ENCODE measurements at places on chromosomes 12 and 14.

DNA sequence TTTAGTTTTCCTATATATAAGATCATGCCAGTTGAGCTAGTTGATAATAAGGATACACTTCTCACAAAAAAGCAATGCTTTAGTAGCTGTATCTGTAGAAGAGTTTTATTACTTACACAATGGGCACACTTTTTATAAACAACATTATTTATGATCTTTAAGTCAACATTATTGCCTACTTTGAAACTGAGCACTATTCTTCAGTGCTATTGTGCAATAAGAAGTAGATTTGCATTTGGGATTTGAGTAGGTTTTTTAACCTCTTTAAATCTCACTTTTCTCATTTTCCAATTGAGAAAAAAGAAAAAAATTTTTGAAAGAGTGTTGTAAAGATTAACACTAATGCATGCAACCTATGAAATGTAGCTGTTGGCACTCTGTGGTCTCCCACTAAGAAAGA is 1198.3 kb downstream of the GALC start:
- DNase-seq, result no peak

DNA sequence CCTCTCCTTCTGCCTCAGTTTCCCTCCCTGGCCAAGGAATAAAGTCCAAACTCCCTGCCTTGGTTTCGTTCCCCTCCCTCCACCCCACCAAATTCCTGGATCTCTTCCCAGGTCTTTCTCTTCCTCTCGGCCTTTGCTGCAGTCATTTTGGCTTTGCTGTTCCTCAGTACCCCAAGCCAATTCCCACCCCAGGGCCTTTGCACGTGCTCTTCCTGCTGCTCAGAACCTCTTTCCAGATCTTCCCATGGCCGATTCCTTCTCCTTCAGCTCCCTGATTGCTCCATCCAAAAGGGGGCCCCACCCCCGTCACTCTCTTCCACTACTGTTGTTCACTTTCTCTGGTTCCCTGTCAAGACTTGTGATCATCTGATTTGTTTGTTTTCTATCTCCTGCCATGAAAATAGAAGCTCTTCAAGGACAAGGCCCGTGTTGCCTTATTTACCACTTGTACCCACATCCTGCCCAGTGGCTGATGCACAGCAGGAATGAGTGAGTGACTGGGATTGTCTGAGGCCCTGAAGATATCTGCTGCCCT is 3.1 kb downstream of the HNF1A start:
- no peak for DNase-seq

- peak; percentile 52 for DNase-seq
These were observed 66.1 kb downstream of the FUT8 start for GRCh38 chr14:65478596-65478995.

- DNase-seq, result no peak
These were observed 469 bp downstream of the NGB start for GRCh38 chr14:77270361-77271112.

- no peak for DNase-seq
These were observed 129.1 kb downstream of the PLXNC1 start for GRCh38 chr12:94277426-94278000.

DNA sequence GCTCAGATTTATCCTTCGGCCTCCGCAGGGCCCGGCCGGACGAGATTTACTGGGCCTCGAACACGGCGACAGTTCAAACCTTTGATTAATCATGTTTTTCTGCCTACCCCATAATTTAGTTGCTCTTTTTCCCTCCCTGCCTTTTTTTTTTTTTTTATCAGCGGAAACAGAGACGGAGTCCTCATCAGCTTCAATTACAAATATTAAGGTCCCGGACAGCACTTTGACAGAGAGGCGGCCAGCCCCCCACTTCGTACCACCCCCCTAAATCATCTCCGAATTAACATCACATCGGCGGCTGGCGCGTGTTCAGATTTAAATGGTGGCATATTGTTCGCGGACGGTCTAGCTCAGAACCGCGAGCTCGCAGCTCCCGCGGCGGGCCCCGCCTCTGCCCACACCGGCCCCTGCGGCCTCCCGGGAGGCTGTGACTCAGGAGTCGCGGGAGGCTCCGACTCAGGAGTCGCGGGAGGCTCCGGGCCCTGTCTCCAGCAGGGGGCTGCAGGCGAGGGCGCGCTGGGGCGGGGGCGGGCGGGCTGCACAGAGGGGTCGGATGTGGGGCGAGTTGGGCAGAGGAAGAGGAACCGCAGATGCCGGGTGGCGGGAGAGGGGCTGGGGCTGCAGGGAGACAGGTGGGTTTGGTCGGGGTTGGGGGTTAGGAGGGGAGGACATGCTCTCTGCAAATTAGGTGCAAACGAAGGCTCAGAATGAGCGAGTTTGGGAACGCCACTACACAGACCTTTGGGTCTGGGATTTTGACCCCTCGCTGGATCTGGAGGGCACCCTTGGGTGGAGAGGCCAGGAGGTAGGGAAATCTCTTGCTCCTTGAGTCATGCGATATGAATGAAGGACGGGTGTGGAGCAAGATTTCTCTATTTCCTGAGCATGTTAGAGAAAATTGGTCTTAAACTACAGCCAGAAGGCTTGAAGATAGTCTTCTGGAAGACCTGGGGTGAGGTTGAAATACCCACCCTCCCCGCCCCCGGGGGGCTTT is 19.6 kb upstream of the ATP5MC2 start:
- peak; percentile 66 for DNase-seq

DNA sequence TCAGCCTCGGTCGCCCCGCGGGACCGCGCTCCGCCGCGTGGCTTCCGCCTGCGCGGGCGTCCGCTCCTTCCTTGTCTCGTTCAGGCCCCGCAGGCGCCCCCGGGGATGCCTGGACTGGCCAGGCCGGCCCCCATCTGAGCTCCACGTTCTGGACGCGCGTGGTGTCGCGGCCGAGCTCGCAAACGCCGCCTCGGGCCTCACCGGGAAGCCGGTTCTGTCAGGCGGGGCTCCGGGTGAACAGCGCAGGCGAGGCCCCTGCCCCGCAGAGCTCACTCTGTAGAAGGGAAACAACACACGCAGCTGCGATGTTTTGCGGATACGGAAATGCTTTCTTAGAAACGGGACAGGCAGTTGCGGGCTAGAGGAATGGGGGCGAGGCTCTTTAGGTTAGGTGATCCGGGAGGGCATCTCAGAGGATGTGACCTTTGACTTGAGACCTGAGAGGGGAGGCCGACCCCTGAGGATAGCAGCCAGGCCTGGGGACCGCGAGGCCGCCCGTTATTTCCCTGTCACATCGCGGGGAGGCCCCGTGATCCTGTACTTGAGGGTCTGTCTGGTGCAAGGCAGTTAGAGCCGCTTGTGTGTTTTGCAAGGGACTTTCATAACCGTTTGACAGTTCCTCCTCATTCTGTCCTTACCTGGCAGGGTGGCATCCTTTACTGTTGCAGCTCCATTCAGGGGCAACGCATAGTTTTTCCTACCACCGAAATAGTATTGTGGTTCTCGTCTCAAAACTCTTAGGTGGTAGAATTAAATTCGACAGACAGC is 584 bp downstream of the VRK1 start:
- peak; percentile 9 for DNase-seq

DNA sequence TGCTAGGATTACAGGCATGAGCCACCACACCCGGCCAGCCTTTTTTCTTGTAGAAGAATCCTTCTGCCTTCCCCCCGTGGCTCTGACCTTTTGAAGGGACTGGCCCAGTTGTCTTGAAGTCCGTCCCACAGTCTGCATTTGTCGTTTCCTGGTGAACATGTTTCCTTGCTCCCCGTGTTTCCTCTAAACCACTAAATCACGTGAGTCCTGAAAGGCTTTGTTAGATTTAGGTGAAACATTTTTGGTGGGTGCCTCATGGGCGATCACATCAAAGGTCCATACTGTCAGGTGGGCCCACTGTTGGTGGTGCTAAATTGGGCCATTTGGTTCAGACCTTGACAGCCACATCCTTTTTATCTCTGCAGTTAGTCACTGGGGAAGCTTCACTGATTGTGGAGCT is 26.3 kb downstream of the MLXIP start:
- DNase-seq, result no peak

GRCh38 chr14:91817566-91818325 is 49.6 kb downstream of the TC2N start:
- DNase-seq, result no peak

DNA sequence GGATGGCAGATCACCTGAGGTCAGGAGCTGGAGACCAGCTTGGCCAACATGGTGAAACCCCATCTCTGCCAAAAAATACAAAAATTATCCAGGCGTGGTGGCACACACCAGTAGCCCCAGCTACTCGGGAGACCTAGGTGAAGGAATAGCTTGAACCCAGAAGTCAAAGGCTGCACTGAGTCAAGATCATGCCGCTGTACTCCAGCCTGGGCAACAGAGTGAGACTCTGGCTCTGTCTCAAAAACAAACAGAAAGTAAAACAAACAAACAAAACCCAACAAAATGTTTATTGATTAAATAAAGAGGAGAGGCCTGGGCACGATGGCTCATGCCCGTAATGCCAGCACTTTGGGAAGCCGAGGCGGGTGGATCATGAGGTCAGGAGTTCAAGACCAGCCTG is 5.5 kb downstream of the ZCCHC8 start:
- no peak for DNase-seq

GRCh38 chr12:58090685-58091084 is 149.3 kb downstream of the ATP23 start:
- no peak for DNase-seq

GRCh38 chr14:76776428-76777251 is 15.4 kb downstream of the VASH1 start:
- DNase-seq, result no peak

DNA sequence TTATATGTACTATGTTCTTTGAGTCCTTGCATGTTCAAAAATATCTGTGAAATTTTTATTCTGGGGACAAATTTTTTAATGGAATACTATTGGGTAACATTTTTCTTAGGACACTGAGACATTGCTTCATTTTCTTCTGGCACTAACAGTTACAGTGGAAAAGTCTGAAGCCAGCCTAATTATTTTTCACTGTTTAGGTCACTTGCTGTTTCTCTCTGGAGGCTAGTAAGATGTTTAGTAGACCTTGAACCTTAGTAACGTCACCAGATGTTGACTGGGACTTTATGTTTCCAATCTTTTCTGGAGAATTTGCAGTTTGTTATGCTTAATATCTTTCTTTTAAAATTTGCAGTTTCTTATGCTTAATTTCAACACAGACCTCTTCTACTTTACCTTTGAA is 12.3 kb upstream of the EPYC start:
- no peak for DNase-seq

DNA sequence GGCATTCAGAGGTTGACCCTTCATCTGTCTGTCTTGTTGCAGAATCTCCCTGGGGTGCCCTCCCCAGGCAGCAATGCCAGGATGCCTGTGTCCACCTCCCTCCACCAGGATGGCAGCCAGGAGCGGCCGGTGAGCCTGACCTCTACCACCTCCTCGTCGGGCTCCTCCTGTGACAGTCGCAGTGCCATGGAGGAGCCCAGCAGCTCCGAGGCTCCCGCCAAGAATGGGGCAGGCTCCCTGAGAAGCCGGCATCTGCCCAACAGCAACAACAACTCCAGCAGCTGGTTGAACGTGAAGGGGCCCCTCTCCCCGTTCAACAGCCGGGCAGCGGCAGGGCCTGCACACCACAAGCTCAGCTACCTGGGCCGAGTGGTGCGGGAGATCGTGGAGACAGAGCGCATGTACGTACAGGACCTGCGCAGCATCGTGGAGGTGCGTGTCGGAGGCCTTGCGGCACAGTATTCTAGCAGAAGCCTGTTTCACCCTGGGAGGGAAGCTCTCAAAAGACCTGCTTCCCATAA is 23.4 kb downstream of the PLEKHG3 start:
- no peak for DNase-seq

- no peak for DNase-seq
These were observed 56.5 kb upstream of the BCAT1 start for GRCh38 chr12:25005376-25005775.

GRCh38 chr12:128076188-128076587 is 190.8 kb upstream of the TMEM132C start:
- peak; percentile 92 for DNase-seq

GRCh38 chr14:101490771-101491170 is 70.5 kb upstream of the DIO3 start:
- no peak for DNase-seq

DNA sequence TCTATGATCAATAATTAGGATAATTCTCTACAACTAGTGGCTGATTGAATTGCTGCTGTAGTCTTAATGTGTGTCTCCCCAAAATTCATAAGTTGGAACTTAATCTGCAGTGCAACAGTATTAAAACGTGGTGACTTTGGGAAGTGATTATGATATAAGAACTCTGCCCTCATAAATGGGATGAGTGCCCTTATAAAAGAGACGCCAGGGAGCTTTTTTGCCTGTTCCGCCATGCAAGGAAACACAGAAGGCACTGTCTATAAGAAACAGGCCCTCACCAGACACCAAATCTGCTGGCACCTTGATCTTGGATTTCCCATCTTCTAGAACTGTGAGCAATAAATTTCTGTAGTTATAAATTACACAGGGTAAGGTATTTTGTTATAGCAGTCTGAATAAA is 161.0 kb downstream of the ALX1 start:
- no peak for DNase-seq

DNA sequence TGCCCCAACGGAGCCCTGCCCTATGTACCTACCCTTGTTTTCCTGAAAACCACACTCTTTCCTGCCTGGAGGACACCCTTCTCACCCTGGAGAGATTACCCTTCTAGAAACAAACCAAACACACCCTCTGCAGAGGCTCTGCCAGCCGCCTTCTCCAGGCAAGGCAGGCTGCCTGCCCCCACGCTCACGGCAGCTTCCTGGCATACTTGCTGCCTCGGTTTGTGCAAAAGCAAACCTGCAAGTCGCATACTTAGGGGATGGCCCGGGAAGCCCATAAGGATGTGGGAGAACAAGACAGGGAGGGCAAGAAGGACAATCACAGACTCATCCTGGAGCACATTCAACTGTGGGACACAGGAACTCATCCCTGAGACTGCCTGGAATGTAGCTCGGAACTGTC is 154.0 kb upstream of the DIO3 start:
- DNase-seq, result no peak

- no peak for DNase-seq
These were observed 1.1 kb downstream of the ALX1 start for GRCh38 chr12:85280984-85281630.

DNA sequence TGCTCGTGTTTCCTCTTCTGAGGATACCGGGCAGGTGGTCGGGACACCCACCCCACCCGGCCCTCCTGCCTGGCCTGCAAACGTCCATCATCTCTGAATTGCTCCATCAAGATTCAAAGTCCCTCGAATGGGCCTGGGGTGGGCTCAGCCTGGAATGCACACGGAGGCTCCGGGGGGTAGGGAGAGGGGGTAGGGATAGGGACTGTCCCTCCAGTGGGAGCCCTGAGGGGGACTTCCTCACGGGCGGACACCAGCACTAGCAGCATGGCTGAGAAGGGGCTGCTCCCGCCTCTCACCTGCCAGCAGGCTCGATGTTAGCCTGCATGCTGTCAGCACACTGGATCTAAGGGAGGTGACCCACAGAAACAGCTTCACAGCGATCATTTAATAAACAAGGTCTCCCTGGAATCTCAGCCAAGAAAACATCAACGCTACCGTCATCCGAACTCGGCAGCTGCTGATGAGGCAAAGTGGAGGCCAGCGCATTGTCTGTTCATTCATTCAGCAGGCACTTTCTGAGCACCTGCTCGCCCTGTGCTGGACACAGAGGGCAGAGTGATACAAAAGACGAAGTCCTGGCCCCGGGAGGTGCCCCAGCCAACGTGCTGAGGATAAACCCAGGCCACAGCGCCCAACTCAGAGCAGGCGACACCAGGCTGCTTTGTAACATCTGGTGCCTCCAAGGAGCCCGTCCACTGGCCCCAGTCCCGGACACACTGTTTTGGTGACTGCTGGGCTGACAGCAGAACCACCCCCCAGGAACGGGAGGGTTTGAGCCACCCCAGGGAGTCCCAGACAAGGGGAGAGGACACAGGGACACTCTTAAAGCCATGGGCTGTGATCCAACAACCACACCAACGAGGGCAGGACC is 6.3 kb downstream of the TMEM179 start:
- no peak for DNase-seq

GRCh38 chr12:69052613-69053408 is 119.8 kb upstream of the CPM start:
- DNase-seq, result peak; percentile 94

Data from AG10803 (cell line).